ENCODE measurements at places on chromosomes 2 and 18. TPM values are rescaled to one million over a fixed set of nuclear protein-coding genes. Genes with fewer than 3 reads are reported as not detected.

- peak; percentile 31 for DNase-seq
Observed at GRCh38 chr2:37809525-37809924, 115.6 kb upstream of the RMDN2 start.

- no peak for DNase-seq
Observed at GRCh38 chr2:219087848-219088247, 27.1 kb upstream of the IHH start.

DNA sequence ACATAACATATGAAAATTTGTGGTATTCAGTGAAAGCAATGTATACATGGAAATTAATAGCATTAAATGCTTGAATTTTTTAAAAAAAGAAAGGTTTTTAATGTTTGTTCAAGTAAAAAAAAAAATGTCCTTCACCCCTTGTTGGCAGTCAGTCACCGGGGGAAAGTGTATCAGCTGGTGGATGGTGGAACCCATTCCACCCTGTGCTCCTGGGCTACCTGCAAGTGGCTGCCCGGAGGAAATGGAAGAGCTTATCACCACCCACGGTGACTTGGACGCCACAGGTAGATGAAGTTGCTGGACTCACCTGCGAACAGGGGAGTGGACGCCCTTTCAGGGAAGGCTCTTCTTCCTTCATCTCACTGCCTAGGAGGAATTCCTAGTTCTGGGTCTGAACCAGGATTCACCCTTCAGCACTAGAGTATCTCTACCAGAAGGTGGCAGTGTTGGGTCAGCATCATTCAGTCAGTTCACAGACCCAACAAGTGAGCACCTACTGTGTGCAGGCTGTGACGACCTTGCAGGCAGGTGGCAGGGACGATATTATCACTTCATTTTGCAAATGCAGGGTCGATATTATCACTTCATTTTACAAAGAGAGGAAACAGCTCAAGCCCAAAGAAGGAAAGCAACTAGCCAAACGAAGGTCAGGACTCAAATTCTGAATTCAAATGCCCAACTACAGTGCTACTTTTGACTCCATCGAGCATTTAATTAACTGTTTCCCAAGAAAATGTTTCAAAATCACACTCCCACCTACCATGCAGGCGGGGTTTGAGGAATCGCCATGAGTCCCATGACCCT, 35.8 kb downstream of the CIB4 start:
- no peak for DNase-seq

GRCh38 chr2:53629001-53629400, 138.6 kb upstream of the CHAC2 start:
- DNase-seq, result no peak

DNA sequence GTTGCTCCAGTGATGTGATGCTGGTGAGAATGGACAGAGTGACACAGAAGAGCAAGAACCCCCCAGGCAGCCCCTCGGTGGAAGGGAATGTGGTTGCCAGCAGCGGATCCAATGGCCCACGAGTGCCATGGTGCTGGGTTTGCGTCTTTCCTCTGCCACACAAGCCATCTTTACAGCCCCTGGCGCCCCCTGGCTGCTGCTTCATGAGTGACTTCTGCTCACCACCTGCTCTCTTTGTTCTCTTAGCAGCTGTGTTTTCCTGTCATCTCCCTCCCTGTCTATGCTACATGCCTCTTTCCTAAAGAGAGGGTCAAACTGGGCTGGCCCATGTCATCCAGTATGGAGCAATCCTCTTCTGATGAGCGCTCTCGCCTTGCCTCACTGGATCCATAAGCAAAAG, 300.0 kb upstream of the SMIM21 start:
- peak; percentile 14 for DNase-seq

DNA sequence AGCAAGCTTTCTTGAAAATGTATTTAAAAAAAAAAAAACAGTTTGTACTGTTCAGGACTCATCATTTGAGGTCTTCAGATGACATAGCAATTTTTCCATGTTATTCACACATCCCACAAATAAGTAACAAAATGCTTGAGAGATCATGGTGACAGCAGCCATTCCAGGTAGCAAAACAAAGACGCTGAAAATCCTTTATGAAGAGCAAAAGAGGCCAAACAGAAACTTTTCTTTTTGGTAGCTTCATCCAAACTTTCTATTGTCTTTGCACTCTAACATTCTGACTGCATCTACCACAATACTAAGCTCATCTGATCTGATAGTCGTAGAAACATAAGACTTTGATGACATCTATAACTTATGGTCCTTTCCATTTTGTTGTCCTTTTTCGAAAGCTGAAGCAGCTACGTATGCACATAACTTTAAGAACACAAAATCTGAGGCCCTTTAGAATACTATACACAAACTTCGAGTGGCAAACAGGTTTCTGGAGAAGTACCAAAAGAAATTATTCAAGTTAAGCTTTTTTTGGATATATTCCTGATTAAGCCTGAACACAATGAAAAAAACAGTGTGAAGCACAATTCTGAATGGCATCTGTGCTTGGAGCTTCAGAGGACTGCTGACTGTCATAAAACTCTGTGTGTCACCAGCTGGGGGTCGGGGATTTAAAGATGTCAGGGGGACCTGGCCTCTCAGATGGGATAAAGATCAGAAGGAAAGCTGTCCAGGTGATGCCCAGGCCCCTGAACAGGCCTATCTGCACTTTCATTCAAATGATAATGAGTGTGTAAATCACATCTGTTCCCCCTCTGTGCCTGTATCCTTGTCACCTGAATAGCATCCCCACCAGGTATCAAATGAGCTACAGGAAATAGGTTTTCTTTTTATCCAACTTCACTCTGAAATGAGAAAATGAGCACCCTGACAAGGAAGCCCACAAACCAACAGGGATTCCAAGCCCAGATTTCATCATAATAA, 75.8 kb downstream of the ZEB2 start:
- no peak for DNase-seq

GRCh38 chr2:201258666-201259615, 1.4 kb upstream of the CASP8 start:
- no peak for DNase-seq

DNA sequence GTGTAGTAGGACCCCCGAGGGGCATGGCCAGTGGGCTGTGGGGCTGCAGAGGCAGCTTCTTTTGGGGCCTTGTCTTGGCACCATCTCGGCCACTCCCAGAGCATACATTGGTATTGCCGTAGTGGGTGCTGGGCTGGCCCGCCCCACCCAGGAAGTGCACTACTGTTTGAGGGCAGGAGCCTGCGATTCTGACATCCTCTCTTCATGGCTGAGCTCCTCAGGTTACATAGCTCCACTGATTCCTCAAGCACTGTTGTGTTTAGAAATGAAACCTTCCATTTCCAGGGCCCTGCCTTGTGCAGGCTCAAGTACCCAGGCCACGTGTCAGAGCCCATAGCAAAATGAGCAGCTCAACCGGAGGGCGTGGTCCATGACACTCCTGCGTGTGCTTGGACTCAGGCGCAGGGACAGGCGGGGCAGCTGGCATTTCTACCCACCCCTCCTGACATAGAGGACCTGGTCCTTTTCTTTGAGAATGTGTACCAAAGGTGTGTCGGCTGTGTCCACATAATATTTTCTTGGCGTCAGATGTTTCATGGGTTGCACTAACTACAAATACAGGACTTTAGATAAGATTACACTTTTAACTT, 67.9 kb downstream of the DGKD start:
- peak; percentile 90 for DNase-seq

GRCh38 chr2:136798766-136799165, 33.4 kb downstream of the THSD7B start:
- DNase-seq, result no peak

DNA sequence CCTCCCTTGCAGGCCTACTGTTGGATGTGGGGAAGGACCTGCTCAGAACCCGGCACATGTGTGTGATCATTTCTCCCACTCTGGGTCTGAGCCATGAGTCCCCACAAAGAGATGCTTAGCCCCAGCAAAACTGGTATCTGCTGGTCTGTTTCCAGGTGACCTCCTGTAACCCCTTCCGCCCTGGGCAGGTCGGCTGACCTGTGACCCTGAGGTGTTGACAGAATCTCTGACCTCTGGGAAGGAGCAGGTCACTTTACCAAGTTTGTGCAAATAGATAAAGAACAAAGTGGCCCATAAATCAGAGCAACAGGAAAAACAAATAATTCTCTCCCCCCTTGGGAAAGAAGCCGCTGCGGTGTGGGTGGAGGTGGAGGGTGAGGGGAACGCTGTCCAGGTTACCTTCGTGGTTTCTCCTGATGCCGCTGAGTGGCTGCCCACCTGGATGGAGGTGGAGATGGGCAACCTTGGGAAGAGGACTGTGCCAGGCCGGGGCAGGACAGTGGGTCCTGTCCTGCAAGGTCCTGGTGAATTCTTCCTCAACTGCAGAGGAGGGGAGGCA, 174.0 kb upstream of the MYCN start:
- DNase-seq, result no peak

- no peak for DNase-seq
Observed at GRCh38 chr18:40956213-40956612, 998.8 kb upstream of the PIK3C3 start.

DNA sequence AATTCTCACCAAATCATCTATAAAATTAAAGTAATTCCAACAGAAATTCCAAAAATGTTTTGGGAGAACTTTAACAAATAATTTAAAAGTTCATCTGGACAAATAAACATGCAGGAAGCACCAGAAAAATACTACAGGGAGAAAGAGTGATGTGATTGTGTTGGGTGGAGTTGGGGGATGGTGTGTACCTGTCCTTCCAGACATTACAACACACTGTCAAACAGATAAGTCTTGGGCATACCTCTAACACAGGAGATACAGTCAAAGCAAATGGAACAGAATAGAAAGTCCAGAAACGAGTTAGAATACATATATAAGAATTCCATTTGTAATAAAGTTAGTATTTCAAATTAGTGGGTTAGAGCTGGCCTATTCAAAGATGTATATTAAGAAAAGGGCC, 22.6 kb downstream of the METTL8 start:
- DNase-seq, result no peak

The ECEL1 gene
- not detected for total RNA-seq

The TYMS gene
- total RNA-seq, result 3.2 TPM

The EGR4 gene
- not detected for total RNA-seq

The LRATD1 gene
- total RNA-seq, result 87.6 TPM

The SAG gene
- total RNA-seq, result not detected

The ARHGEF4 gene
- 1.6 TPM for total RNA-seq

The POMC gene
- total RNA-seq, result 7.9 TPM

The NAT8 gene
- total RNA-seq, result 1.2 TPM

The LOXHD1 gene
- not detected for total RNA-seq
